Germinal center (tissue), 1 donor: ENCODE measurements at places on chromosomes 3 and 15.

GRCh38 chr3:125103406-125103805 lies 47.6 kb upstream of the HEG1 start:
- DNase-seq, result no peak

DNA sequence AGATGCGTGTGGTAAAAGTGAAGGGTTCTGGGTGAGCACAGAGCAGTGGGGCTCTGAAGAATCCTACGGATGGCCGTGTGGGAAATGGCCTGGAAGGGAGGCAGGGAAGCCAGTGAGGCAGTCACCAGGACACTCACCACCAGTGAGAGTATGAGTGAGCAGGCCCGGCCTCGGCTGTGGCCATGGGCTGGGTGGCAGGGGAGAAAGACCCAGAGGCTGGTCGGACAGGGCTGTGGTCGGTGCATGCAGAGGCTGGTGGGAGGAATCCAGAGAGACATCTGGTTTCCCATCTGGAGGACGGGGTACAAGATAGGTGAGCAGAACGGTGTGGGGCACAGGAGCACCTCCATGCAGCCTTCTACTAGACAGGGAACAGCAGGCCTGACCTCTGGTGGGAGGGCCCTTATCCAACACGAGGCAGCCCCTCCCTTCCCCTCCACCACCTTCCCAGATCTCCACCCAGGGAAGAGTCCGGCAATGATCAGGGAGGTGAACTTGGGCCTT lies 10.1 kb downstream of the PCSK6 start:
- DNase-seq, result no peak

- DNase-seq, result no peak
Measured at GRCh38 chr15:82890338-82890994, 62.1 kb downstream of the HOMER2 start.

DNA sequence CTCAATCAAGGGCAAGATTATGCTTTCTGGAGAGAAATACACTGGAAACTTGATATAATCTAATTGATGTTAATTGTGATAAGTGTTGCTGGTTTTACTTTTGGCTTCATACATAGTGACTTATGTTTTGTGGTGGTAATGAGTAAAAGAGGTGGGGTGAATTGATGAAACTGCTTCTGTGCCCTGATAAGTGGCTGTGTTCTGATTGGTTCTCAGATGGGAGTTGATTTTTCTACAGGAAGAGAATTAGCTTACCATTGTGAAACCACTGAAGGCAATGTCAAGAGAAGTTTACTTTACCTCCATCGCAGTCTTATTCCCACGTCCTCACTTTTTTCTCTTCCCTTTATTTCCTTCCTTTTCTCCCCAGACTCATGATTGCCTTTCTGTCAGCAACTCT lies 23.8 kb downstream of the TMEM45A start:
- no peak for DNase-seq

DNA sequence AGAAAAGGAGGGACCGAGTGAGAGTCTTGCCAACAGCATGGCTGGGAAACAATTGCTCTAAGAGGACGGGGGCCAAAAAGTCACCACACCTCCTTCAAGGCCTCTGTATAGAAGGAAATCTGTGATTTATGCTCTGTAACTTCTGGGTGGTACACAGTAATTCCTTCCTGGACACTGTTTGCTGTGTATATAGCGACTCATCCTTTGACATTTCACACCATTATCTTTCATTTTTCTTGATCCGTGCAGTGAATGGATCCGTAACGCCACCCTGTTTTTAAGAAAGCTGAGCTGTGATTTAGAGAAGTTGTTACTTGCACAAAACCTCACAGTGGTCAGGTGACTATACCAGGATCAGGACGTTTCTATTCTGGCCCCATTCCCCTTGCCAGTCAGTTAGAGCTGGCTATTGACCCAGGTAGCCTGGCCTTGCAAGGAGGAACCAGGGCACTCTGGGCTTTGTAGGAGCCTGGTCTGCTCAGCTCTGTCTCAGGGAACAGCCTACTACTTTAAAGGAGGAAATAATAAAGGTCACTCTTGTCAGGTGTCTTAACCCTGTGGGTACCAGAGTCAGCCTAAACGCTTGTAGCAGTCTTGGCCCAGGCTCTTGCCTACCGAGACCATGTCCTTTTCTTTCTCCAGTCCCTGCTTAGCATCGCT lies 86.5 kb upstream of the MYZAP start:
- DNase-seq, result no peak

DNA sequence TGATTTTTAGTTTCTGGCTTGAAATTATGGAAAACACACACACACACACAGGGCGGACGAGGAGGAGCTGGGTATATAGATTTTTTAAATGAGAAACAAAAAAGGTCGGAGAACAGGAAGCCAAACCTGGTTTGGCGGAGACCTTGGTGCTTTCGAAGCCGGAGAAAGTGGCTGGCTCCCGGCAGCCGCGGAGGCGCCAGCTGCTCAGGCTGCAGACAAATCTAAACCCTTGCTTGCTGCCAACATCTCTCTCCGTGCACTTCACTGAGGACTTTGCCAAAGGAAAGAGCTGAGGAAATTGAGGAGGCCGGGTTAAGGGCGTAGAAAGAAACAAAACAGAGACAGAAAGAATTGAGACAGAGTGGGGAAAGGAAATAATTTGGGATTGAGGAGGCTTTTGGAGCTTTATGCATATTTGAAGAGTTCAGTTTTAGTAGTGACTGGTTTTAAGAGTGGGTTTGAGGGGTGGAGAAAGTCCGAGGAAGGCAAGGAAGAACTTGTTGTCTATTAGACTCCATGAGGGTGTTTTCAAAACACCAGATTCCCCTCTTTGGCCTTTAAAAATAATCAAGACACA lies 2.2 kb downstream of the ZIC1 start:
- DNase-seq, result no peak

- no peak for DNase-seq
Measured at GRCh38 chr3:184481984-184482671, 79.5 kb upstream of the EPHB3 start.

DNA sequence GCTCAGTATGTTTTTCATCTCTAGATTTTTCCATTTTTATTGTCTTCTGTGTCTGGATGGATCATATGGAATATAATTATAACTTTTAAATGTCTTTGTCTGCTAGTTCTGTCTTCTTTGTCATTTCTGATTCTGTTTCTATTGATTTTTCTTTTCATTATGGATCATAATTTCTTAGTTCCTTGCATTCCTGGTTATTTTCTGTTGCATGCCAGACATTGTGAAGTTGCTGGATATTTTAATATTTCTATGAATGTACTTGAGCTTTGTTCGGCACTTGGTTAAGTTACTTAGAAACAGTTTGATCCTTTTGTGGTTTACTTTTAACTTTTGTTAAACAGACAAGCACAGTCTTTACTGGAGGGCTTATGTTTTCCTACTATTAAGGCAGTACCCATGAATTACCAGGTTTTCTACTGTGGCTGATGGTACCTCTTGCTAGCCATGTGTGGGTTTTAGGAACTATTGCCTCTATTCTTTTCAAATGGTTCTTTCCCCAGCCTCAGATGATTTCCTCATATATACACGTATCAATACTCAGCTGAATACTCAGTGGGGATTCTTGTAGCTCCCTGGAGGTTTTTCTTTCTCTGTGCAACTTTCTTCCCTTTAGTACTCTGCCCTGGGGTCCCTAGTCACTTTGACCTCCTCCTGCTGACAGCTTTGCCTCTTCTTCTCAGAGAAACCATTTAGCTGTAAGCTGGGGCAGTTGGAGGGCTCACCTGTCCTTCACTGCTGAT lies 64.3 kb downstream of the RASA2 start:
- DNase-seq, result no peak

DNA sequence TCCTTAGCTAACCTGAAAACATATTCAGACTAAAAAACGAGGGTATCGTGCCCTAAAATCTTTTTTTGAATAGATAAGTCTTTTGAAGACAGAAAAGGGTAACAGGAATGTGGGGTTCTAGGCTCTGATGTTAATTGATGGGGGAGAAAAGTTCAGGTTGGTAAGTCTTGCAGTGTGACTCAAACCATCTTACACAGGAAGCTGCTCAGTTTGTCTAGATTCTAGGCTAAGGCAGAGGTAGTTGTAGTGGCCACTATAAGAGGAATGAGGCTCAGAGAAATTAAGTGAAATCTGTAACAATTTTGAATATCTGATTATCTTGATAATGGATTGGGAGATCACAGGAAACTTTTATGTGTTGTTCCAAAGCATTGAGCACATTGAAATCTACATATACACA lies 267.9 kb downstream of the PDCD6IP start:
- no peak for DNase-seq
